Tongue (tissue), 3 donors: ENCODE measurements at places on chromosomes 1 and 21. TPM values are rescaled to one million over a fixed set of nuclear protein-coding genes. Genes with fewer than 3 reads are reported as not detected.

DNA sequence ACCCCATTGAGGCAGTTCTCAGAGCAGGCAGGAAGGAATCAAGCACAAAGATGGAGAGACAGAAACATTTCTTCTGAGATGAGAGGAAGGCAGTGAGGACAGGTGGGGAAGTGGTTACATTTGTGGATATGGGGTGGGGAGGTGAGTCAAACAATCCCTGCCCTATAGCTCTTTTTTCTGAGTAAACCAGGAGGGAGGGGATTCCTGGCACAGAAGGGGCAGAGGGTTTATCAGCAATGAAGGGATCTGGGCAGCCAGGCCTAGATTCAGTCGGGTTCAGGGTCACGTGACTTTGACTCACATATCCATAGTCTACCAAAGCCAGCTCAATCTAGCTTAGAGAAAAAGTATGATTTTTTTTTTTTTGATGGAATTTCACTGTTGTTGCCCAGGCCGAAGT, 15.7 kb upstream of the PHC2 start:
- no peak for DNase-seq

Gene VASH2
- total RNA-seq: 17.3 TPM

- DNase-seq: no peak
These were observed 31.9 kb upstream of the LYPD8 start for GRCh38 chr1:248787430-248787829.

Gene CD34
- total RNA-seq: 57.5 TPM

DNA sequence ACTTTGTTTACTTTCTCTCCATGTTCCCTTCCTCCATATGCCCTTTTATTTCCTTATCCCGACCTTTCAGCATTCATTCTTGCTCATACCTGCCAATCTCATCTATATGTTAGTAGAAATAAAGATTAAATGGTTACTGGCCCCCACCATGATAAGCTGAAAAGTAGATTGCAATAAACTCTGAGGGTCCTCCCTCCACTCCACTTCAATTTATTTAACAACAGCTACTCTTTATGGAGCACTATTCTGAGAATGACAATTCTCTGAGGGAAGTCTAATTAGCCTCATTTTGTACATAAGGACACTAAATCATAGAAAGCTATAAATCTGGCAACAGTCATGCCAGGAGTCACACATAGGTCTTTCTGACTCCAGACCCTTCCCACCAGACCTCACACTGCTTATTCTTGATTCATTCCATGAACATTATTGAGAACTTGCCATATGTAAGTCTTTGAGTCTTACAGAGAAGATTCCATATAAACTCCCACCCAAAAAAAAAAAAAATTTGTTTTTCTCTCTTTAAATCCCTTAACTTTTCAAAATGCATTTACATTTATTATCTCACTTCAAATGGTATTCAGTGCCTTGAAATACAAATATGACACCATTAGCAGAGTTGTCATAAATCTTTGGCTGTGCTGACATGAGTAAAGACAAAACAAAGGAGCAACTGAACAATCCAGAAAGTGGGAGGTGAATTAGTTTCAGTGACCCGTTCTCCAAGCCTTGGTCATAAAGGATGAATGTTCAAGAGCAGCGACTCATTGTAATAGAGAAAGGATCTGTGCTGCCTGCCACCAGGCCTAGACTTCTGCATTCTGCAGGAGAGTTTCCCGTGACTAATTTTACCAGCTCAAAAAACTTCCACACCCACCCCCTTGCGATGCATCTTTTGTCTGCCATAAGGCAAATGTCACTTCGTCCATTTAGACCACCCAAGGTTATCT, 28.5 kb downstream of the PALMD start:
- no peak for DNase-seq

GRCh38 chr1:206635978-206636345, 626 bp downstream of the DYRK3 start:
- DNase-seq: no peak
